ENCODE measurements at places on chromosomes 6 and 20.

GRCh38 chr6:37106982-37107491, 62.9 kb upstream of the PIM1 start:
- no peak for DNase-seq

- no peak for DNase-seq
Measured at GRCh38 chr6:105560611-105561066, 157.8 kb upstream of the PREP start.

DNA sequence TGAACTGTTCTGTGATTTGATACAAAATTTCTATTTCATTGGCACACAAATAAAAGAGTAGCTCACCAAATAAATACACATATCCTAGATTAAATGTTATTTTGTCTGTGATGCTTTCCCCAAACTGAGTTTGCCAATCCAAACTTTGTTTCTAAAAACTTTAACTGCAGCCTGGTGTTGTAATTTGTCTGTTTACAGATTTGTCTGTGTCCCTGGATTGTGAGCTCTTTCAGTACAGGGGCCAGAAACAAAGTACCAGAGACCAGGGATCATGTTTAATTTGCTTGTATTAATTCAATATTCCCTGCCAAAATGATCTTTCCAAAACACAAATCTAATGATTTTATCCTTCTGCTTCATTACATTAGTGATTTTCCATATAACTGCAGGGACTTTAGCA, 1044.6 kb upstream of the GJE1 start:
- DNase-seq, result no peak

DNA sequence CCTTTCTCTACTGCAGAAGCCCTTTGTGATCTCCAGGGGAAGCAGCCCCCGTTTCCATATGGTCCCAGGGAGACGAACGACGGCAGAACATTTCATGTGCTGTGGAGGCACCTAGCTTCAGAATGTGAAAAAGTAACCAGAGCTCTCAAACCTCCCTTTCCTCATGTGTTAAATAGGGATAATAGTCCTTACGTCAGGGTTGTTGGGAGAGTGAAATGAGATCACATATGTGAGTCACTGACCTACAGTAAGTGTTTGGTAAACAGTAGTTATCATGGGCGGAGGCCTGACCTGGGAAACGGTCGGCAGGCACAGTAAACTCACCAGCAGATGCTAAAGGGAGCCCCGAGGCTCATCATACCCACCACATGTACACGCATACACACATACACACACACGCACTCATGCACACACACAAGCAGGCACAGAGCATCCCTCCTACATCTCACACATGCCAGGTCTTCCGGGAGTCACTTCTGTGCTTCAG, 89.7 kb downstream of the LY86 start:
- DNase-seq, result no peak
